ENCODE measurements at places on chromosomes 7 and 10.

DNA sequence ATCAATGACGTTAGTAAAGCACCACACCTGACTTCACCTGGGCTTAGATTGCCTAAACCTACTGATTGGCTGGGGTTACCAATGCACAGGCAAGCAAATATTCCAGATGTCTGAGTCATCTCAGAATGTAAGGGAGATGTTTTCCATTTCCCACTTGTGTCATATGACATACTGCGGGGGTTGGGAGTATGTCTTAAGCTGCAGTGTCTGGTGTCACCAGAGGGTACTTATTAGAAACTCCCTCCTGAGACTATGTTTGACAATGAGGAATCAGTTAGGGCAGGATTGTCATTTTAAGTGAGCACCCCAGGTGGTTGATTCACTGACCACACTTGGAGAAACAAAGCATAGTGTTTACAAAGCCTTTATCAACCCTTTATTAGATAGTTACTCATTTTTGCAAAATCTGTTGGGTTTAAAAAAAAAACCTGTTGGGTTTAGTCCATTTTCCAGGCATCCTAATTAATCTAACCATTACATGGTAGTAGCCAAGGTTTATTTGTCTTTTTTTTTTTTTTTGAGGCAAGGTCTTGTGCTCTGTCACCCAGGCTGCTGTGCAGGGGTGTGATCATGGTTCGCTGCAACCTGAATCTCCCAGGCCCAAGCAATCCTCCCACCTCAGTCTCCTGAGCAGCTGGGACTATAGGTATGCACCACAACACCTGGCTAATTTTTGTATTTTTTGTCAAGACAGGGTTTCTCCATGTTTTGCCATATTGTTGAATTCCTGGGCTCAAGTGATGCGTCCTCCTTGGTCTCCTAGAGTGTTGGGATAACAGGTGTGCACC is 72.5 kb downstream of the CDK6 start:
- DNase-seq = no peak

DNA sequence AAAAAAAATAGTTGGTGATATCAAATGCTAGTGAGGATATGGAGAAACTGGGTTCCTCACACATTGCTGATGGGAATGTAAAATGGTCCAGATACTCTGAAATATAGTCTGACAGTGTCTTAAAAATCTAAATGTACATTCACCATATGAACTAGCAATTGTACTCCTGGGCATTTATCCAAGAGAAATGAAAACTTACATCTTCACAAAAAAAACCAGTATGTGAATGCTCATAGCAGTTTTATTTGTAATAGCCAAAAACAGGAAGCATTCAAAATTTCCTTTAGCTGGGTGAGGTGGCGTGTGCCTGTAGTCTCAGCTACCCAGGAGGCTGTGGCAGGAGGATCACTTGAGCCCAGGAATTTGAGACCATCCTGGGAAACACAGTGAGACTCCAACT is 2.1 kb upstream of the SSC4D start:
- DNase-seq = no peak

DNA sequence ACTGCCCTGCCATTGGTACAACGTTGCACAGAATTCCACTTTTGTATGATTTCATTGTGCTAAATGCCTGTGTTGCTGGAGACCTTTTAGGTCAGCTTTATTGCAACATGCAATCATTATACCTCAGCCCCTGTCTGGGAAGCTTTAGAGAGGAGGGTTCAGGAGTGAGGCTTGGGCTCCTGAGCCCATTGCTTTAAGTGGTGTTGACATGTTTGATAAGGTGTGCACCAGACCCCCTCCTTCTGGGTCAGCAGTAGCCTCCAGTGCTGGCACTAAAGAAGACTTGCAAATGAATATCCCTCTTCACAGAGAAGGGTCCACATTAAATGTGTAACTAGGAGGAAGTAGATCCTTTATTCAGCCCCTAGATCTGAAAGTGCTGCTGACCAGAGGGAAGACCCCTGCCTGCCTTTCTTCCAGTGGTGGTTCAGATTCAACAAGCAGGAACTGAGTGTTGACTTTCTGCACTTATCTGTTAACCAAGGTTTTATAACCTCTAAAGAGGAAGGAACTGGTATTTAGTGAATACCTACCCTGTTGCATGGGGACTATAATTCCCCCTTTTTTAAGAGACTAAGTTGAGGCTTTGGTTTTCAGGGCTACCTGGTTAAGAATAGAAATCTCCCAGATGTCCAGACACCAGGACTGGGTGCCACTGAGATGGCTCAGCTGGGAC is 369.4 kb upstream of the IGFBP3 start:
- DNase-seq = no peak

DNA sequence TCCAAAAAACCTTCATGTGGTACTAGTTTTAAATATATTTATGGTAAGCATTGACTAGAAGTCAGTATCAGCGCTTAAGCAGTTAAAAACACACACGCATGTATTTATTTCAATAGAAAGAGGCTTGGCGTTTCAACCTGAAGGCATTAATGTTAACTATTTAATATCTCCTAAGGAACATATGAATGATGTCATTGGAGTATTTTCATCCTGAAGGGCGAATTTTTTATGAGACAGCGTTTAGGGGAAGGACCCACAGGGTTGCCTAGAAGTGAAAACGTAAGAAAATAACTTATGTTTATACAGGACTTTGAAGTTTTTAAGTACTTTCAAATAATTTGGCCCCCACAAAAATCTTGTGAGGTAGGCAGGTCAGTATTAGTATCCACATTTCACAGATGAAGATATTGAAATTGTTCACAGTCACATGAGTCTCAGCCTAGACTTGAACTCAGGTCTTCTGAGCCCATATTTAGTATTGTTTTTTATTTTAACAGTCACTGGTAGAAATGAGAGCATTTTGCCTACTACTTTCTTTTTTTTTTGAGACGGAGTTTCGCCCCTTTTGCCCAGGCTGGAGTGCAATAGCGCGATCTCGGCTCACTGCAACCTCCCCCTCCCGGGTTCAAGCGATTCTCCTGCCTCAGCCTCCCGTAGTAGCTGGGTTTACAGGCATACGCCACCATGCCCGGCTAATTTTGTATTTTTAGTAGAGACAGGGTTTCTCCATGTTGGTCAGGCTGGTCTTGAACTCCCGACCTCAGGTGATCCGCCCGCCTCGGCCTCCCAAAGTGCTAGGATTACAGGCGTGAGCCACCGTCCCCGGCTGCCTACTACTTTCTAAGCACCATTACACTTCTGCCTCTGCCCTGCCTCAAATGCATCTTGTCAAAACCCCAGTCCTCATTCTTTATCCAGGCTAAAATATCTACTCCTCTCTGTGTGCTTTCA is 1.8 kb downstream of the SLK start:
- no peak for DNase-seq

DNA sequence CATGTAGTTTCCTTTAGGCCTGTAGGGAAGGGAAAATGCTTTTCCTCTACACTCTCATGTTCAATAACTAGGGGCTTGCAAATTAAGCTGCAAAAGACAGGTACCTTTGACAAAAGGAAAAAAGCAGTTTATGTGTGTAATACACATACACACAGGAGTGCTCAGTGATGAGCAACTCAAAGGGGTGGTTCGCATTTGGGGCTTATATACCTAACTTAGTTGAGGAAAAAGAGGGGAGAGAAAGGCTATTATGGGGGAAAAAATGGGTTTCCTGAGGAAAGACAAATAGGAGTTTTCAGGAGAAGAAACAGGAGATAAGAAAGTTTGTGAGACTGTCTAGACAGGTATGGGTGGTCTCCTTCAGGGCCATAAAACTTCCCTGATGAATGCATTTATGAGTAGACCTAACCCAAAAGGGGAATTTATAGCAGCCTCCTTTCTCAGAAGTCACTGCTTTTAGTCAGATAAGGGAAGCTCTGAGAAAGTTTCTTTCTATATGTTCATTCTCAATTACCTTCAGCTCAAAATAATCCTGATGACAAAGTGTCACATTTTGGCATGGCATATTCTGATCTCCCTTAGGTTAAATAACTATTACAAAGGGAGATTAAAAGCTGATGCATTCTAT is 55.2 kb upstream of the EZH2 start:
- DNase-seq = no peak

- DNase-seq = no peak
These were observed 25.9 kb upstream of the TTYH3 start for GRCh38 chr7:2605608-2606538.

- DNase-seq = no peak
These were observed 49.6 kb upstream of the MYL10 start for GRCh38 chr7:101678658-101679057.

DNA sequence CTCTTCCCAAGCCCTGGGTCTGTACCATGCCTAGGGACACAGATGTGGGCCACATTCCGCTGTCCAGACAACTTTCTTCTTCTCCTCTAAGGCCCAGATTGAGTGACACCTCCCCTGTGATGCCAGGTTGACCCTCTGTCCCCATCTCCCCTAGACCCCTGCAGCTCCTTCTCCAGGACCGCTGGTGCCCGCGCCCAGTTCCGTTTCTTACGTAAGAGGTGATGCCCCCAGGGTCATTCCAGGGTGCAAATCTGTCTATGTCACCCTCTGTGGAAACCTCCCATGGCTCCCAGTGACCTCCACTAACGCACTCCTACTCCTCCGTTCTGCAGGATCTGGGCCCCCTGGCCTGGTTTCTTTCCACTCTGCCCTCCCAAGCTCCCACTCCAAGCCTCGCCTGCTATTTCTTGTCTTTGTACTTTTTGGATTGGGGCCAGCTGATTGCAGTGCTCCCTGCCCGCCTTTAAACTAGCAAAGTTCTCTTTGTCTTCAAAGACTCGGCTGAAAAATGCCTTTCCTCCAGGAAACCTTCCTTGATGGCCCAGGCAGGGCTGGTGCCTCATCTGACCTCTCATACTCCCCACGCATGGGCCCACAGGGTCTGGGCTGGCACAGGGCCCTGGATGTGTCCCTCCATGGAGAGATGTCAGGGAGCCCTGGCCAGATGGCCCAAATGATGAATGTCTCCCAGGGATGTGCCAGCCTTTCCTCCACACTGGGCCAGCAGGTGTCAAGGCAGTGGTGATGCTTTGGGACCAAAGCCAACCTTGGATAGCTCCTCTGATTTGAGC is 21.3 kb upstream of the ELN start:
- DNase-seq = no peak

DNA sequence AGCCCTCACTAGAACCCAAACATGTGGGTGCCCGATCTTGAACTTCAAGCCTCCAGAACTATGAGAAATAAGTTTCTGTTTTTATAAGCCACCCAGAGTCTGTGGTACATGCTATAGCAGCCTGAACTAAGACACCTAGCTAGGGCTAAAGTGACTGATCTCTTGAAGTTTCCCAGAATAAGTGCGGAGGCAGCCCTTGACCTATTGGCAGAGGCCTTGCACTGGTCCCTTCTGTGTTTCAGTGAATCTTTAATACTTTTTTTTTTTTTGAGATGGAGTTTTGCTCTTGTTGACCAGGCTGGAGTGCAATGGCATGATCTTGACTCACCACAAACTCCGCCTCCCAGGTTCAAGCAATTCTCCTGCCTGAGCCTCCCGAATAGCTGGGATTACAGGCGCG is 85.1 kb downstream of the SVOPL start:
- no peak for DNase-seq

Measured in stimulated activated CD4-positive, alpha-beta T cell treated with anti-CD3 and anti-CD28 coated beads, Interleukin-1b, Interleukin-23, amount 100 ng/mL, for 24 hours (primary cell).